ENCODE measurements at places on chromosomes 5 and 9.

- peak; percentile 36 for DNase-seq
Observed at GRCh38 chr5:32021771-32022170, 152.3 kb downstream of the GOLPH3 start.

DNA sequence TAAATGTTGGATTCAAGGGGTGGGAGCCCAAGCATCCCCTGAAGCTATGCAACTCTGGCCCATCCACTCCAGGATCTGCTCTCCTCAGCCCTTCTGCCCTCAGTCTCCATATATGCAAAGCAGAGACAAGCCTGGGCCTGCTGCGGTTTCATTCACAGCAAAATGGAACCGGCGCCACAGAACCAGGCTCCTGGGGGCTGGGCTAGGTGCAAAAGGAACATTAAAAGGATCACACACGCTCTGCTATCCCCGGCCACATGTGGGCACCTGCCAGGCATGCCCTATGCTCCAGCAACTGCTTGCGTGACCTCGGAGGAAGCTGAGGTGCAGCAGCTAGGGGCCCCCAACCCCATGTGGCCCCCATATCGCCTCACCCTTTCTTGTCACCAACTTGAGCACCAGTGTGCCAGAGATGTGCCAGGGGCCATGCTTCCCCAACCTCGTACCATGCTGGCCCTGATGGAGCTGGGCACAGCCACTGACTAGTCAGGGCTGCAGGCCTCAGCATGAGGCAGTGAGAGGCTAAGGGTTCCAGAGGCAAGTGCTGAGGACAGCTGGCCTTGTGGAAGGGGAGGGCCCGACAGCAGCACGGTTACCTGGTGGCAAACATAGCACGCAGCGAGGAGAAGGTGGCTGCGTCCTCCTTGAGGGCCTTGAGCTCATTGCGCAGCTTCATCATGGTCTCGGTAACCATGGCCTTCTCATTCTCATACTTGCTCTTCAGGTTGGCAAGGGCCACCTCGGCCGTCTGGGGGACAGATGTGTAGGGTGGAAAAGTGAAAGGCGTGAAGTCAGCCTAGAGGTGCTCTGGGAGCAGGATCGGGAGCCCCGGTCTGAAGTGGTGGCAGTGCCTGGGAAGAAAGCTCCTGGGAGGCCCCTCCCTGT, 47.2 kb downstream of the BICD2 start:
- DNase-seq = no peak

GRCh38 chr5:116507051-116507537, 67.5 kb downstream of the SEMA6A start:
- no peak for DNase-seq

- DNase-seq = no peak
Observed at GRCh38 chr5:68240771-68241170, 25.2 kb downstream of the PIK3R1 start.

DNA sequence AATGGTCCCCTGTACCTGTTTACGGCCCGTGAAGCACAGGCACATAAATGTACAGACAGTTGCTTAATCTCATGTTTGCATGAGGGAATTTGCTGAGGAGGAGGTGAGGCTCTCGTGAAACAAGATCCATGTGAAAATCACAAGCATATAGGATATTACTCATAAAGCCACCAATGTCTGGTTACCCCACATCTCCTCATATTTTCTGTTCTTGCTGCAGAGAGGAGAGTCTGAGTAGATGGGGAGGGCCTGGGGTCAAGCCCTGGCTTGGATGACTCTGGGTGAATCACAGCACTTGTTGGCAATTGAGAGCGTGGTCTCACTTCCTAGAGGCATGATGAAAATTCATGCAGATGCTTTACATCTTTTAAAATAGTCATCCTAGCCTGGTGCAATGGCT, 975 bp downstream of the AGXT2 start:
- DNase-seq = no peak

DNA sequence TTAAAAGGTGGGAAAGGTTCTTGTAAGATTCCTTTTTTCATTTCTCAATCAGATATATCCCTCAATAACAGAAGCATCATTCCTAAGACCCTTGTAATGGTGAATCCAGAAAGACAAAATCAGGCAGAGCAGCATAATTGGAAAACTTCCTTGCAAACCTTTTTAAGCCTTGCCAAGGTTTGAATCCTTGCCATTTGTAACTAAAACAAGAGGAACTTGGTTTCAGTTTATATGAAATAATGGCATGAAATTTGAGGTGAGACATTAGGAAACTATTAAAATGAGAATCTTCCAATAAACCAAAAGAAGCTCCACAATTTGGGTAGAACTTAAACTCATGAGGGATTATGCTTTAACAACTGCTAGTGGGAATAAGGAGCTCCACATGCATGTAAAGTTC, 384.7 kb upstream of the SMC2 start:
- DNase-seq = no peak

DNA sequence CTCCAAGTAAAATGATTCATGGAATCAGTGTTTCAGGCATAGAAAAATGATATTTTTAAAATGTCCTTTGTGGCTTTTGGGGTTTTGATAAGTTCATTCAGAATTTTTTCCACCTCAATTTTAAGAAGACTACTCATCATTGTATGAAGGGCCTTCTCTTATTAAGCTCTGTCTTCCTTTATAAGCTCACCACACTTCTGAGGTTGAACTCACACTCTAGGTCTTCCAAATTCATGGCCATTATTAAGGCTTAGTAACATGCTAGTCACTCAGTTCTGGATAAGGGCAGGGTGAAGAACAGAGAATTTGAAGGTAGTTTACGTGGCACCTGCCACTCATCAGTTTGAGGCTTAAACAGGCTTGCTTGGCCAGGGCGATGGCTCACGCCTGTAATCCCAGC, 4.2 kb downstream of the MELK start:
- no peak for DNase-seq

GRCh38 chr5:63961125-63961597, 1.1 kb downstream of the HTR1A start:
- DNase-seq = no peak

DNA sequence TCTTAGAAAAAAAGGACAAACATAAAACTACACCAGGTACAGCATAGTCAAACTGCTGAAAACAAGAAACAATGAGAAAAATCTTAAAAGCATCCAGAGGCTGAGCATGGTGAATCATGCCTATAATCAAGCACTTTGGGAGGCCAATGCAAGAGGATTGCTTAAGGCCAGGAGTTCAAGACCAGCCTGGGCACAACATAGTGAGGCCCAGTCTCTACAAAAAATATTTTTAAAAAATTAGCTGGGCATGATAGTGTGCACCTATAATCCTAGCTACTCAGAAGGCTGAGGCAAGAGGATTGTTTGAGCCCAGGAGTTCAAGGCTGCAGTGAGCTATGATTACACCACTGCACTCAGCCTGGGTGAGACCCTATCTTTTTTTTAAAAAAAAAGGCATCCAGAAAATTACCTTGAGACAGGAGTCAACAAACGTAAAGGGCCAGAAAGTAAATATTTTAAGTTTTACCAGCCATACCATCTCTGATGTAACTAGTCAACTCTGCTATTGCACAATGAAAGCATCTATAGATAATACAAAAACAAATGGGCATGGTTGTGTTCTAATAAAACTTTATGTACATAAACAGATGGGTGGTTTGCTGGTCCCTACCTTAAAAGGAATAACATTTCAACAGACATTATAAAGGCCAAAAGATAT, 19.8 kb downstream of the AP3B1 start:
- DNase-seq = no peak

- no peak for DNase-seq
Observed at GRCh38 chr5:168575391-168576372, 3.5 kb downstream of the PANK3 start.

DNA sequence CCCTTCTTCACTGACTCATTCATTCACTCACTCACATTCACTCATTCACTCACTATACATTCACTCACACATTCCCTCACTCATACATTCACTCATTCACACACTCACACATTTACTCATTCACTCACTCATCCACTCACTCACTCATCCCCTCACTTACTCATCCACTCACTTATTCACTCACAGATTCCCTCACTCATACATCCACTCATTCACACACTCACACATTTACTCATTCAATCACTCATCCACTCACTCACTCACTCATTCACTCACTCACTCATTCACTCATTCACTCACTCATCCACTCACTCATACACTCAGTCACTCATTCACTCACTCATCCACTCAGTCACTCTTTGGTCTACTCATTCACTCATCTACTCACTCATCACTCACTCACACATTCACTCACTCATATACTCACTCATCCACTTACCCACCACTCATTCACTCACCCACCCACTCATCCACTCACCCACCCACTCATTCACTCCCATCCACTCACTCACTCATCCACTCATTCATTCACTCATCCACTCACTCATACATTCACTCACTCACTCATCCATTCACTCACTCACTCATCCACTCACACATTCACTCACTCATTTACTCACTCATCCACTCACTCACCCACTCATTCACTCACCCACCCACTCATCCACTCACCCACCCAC, 27.2 kb downstream of the WNK2 start:
- DNase-seq = no peak

DNA sequence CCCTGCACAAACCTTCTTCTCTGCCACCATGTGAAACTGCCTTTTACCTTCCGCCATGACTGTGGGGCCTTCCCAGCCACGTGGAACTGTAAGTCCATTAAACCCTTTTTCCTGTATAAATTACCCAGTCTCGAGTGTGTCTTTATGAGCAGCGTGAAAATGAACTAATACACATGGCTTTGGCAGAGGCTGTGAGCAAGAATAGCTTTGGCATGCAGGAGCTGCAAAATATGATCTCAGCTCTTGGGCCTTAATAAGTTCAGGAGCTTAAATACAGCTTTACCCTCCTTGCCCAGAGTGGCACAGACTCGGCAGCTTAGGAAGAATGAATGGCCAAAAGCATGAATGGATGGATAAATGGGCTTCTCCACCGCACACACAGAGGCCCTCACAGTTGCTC, 15.7 kb upstream of the SLC36A1 start:
- no peak for DNase-seq

- DNase-seq = no peak
Observed at GRCh38 chr9:90325913-90326653, 316.5 kb downstream of the DIRAS2 start.

- no peak for DNase-seq
Observed at GRCh38 chr9:21251190-21251589, 11.4 kb upstream of the IFNA14 start.

Data from globus pallidus (tissue), 1 donor.